ENCODE measurements at places on chromosomes 1 and 21.

- no peak for DNase-seq
Observed at GRCh38 chr1:237562242-237562823, 328.4 kb downstream of the ZP4 start.

DNA sequence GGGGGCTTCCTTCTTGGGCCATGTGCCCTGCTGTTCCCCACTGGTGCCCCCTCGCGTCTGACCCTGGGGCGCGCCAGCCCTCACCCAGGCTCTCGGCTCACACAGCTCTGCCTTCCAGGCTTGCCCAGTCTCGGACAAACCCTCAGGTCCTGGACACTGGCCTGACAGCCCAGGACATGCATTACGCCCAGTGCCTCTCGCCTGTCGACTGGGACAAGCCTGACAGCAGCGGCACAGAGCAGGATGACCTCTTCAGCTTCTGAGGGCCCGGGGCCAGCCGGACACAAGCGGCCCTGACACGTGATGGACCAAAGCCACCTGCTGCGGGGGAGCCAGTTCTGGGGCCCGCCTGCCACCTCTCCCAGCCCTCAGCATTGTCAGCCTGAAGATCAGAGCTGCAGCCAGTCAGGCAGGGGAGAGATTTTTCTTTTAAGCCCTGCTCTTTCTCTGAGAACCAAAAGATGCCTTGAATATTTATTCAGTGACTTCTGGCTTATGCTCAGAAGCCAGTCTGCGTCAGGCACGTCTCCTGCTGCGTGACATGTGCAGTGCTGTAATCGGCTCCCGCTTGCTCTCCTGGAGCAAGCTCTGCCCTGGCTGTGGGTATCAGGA lies 23.4 kb downstream of the LDLRAP1 start:
- DNase-seq = no peak

GRCh38 chr1:27588256-27589232 lies 15.4 kb downstream of the AHDC1 start:
- peak; percentile 49 for DNase-seq

DNA sequence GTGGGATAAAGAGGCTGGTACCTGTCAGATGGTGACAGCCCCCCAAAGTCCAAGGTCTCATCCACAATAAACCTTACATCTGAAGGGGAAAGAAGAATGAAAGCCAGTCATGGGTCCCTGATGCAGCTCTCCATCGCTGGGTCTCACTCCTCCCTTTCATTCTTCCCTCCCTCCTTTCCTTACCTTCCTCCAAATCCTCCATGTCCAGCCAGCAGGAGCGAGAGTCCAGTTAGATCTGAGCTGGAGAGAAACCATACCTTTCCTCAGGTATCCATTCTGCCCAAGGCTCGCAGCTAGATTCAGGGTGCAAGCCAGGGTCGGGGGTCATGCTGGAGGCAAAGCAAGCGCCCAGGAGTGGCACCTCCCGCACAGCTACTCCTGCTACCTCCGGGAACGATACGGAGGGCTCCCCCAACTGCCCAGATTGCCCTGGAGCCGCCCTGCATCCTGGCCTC lies 421 bp downstream of the PSRC1 start:
- DNase-seq = no peak

- no peak for DNase-seq
Observed at GRCh38 chr1:178345238-178345637, 151.5 kb downstream of the CLEC20A start.

DNA sequence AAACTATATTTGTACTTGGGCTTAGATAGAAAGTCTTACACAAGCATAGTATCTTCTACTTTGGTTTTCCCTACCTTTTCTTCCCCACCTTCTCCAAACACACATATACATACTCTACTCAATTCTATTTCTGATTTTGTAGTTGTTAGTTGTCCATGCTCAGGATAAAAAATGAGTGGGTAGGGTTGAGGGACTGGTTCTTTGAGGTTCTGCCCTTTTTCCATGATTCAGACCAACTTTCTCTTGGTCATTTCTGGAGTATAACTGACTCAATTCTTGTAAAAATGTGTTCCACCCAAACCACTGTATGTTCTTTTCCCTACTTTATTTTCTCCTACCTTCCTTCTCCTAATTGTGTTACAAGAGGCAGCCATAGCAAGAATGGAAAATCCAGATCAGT lies 3.3 kb downstream of the CFAP126 start:
- no peak for DNase-seq

GRCh38 chr21:46018615-46019014 lies 37.0 kb downstream of the COL6A1 start:
- no peak for DNase-seq

GRCh38 chr1:203214871-203215270 lies 14.6 kb downstream of the CHIT1 start:
- no peak for DNase-seq
